ELF-1 (cell line): ENCODE measurements at places on chromosomes 5 and 9.
A peak's percentile ranks its signal among the peaks of the same experiment; 100 is the strongest.

DNA sequence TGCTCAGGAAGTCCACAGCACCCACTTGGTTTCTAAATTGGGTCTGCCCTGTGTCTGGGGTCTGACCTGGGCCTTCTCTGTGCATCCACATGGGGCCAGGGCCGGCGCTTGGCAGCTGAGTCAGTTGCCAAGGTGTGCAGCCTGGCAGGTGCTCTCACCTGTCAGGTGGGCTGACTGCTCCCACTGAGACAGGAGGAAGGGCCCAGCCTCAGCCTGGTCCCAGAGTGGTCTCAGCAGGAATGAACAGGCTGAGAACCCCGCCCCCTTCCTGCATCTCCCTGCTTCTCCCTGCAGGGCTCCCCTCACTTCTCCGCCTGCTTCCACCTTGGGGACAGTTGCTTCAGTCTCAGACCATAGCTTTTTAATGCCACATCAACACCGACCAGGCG, 60.5 kb downstream of the BARX1 start:
- DNase-seq = no peak

DNA sequence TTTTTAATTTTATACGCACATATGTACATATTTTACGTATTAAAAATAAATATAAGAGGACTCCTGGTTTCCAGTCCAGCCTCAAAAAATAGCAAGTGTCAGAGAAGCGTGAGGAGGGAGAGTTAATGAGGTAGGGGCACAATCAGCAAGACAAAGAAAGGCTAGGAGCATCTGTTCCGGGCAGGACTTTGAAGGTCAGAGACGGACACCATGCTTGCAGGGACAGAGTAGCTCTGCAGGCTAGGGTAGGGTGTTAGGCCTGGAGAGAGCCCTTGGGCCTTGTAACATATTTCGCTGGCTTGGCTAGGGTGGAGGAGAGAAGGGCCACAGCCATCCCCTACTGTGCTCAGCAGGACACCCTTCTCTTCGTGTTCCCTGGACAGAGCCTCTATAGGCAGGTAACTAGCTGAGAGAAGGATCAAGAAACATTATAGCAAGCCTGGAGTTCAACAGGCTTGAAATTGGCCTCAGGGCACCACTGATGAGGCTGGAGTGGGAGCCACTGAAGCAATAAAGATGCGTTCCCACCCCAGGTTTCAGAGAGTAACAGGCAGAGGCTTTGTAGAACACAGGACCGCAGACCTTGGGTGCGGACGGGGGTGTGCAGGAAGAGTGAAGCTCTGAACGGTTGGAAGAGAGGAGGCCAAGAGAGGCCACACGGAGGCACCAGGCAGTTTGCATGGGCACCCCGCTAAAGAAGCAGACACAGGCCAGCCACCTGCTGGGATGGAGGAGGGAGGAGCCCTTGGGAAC, 9.7 kb upstream of the IPPK start:
- peak; percentile 59 for DNase-seq

DNA sequence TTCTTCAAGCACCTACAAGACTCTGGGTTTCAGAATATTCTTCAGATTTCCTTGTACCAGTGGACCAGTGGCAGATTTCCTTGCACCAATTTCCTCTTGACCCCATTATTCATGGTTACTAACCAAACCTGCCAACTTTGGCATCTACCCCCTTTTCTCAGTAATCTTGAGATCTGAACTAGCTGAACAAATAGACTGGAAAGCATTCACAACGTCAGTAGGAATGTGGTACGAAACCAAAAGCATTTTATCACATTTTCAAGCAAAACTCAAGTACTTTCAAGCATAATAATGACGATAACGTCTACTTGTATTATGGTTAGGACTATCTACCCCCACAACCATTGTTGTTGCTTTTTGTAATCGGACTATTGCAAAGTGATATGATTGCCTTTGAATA, 1217.3 kb downstream of the PTPRD start:
- DNase-seq = no peak

DNA sequence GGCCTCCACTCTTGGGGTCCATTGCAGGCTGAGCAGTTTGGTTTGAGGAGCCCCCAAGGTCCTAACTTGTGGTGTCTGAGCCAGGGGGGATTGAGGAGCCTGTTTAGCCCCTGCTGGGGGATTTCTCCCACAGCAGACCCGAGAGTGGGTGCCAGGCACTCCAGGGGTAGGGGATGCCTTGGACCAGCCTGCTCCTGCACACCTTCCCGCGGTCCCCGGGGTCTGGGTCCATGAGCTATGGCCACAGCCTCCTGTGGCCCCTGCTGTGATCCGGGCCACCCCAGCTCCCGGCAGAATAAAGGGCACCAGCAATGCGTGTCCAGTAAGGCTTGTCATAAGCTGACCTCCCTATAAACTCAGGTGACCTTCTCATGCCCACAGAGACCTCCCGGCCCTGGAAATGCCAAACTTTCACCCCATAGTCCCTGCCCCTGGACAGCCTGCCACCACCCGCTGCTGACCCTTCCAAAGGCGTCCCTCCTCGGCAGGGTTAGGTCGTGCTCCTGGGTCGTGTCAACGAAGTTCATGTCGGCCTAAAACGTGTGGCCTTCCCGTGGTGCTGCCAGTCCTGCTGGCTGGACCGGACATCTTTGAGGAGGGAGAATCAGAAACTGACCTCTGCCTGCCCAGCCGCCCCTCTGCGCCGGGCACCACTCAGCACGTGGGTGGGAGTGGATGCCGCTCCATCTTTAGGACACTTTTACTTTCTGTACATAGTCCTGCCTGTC, 137.6 kb downstream of the MRPL36 start:
- DNase-seq = no peak

- no peak for DNase-seq
Observed at GRCh38 chr5:114223866-114224265, 138.0 kb upstream of the KCNN2 start.

DNA sequence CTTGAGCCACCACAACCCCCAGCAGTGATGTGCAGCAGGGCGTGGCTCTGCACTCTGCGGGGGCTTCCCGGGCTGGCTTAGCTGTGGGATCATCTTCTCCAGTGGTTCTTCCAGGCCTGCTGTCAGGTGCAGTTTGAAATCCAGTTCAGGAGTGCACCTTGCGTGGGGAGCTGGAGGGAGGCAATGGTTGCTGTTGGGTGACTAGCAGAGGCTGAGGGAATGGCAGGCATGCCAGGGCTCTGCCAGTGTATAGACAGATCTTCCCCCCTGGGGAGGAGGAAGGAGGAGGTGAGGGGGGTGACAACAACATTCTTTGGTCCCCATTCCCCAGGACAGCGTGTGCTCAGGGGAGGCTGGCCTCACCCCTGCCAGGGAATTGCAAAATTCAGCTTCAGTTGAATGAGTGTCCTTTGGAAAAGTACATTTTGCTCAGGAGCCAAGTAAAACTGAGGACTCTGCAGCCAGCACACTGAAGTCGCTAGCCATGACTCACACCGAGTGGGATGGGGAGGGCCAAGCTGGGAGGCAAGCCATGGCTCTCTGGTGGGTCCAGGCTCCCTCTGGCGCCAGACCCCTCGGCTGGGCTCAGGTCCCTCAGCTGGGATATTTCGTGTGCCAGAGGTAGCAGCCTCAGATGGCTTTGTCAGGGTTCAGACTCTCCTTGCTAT, 35.0 kb downstream of the ERGIC1 start:
- peak; percentile 28 for DNase-seq

DNA sequence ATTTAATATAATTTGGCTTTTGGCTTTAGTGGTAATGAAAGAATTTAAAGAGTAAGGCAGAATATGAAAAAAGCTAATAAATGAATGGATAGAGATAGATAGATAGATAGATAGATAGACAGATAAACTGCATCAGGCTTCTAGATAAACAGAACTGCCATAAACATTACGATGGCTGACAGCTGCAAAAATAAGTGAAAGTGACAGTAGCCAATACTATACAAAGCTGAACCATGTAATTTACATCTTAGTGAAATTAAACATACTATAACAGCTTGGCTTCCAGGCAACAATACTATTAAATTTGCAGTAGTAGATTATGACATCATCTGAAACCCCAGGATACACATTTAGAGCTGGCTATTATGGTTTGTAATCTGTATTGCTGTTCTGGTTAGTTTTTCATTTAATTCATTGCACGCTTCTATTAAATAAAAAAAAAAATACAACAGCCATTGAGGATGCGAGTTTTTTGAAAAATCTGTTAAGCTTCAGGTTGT, 1354.8 kb downstream of the PTPRD start:
- no peak for DNase-seq

DNA sequence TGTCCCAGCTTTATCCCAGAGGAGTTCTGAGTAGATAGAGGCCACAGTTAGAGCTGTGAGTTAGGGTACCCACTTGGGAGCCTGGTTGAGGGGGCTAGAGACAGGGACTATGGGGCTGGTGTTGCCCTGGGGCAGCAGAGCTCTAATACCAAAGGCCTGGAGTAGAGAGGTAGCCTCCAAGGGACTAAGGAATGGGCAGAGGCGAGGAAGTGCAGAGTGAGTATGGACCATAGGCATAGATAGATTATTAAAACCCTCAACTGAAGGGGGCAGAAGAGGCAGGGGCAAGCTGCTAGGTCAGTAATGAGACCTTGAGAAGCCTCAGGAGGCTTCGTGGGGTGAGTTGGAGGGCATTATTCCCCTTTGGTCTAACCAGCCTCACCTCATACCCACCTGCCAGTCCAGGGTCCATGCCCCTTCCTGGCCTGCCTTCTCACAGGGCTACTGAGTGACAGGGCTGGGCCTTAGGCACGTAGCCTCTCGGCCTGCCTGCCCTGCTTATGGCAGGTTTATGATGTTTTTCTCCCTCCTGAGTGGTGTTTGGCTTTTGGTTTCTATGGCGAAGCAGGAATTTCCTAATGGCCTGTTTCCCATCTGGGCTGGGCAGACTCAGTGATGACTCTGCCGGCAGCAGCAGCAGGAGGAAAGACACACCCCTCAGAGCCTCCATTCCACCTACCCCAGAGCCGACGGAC, 8.0 kb downstream of the PDLIM4 start:
- DNase-seq = peak; percentile 87
